ENCODE measurements at places on chromosomes 4 and X.

DNA sequence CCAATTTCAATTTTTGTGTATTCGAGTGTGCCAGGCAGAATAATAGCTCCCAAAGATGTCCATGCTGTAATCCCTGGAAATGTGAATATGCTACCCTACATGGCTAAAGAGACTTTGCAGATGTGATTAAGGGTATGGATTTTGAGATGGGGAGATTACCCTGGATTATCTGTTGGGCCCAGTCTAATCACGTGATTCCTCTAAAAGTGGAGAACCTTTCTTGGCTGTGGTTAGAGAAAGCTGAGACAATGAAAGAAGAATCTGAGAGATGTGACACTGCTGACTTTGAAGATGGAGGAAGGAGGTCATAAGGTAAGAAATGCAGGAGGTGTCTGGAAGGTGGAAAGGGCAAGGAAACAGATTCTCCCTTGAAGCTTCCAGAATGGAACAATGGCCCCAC, 503.5 kb upstream of the PITX2 start:
- DNase-seq = peak; percentile 12

- DNase-seq = no peak
Measured at GRCh38 chrX:29661290-29661689, 554.1 kb upstream of the MAGEB2 start.

- no peak for DNase-seq
Measured at GRCh38 chr4:106160560-106160959, 155.4 kb downstream of the TBCK start.

DNA sequence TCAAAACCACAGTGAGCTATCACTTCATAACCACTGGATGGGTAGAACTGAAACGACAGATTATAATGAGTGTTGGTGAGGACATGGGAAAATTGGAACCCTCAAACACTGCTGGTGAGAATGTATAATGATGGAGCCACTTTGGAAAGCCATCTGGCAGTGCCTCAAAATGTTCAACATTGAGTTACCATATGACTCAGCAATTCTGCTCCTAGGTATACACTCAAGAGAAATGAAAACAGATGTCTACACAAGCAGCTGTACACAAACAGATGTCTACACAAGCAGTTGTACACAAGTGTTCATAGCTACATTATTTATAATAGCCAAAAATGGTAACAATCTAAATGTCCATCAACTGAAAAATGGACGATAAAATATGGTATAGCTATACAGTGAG, 143.9 kb downstream of the PDGFRA start:
- DNase-seq = no peak

DNA sequence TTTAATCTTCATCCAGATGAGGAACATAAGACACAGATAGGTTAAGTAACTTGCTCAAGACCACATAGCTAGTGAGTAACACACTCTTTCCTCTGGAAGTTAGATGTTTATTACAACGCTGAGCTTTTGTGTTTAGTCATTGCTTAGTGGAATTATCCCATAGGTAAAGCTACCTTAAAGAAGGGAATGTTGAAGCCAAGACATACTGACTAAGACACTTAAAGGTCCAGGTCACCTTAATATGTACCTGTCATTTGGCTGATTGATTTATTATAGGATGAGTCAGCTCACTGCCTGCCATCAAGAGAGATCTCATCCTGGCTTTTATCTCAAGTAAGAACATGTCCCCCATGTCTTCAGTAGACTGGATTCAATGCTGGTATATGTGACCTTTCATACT, 53.4 kb downstream of the KDR start:
- no peak for DNase-seq

DNA sequence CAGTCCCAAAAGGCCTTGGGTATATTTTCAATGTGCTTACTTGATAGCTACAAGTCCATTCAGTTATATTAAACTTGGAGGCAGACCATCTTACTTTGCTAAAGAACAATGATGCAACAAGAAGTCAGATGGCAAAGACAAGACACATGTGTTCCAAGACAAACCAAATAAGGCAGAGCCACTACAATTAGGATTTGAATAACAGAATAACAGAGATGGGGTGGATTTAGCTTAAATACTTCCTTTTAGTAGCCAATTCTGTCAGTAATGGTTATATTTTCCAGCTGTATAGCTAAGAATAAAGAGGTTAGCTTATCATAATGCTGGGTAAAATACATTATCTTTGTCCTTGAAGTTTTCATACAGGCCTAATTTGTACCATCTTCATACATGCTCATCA, 37.7 kb upstream of the FRAS1 start:
- DNase-seq = no peak

- DNase-seq = no peak
Measured at GRCh38 chrX:41384051-41384705, 50.2 kb downstream of the DDX3X start.

DNA sequence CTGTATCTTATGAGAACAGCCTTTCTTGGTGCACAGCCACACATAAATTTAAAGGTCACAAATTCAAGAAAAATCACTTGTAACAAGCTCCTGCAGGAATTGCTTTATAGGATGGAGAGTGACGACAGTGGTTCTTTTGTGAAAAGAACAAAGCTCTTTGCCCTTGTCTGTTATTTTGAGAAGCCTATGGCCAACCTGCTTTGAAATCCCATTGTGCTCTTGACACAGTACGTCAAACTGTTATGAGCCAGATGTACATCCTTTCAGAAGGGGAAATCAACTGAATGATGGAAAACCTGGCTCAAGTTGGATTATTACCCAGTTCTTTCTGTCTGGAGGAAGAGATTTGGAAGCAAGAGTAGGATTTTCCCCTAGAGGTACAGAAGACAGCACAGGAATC, 1454.2 kb downstream of the ARAP2 start:
- DNase-seq = no peak

DNA sequence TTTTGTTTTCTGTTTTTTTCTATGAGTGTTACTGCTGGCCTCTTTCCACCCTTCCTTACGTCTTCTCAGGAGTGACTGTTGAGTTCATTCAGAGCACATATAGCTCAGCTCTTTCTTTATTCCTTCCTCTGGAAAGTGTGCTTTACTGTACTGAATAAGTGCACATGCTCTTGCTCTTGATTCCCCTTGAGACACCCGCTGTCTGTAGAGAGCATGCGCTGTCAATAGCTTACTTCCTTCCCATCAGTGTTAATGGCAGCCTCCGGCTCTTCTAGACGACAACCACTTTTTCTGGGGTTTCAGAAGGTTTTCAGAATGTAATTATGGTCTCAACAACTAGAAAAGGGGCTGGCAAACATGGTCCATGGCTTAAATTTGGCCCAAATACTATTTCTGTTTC, 504.9 kb downstream of the C4orf33 start:
- DNase-seq = no peak

DNA sequence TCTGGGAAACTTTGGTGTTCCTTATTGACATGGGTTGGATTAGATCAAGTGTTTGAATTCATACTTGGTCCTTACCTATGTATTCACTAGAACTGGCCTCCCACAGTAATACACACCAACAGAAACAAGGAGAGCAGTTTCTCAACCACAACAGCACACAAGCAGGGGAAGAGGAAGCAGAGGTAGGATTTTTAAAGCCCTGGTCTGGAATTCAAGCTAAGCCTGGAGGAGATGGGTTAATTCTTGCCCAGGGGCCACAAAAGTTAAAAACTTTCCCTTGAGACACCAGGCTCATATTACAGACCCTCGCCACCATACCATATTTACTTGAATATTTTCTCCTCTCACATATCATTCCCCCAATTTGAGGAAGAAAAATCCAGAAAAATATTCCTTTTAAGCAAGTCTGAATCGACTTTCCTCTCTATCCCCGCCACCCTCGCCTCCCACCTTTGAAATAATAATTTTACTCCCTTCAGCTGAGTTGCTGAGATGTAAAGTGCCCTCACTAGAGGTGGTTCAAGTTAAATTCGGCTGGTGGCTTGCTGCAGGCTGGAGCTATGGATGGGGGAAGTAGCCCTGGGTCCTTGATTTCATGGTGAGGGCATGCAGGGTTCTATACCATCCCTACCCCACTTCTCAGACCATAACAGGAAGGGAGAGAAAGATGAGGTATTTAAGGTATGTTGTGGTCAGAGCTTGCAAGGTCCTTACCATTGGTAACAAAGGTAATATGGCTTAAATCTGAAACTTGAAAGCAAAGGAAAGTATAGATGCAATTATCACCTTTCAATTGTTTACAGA, 440.2 kb downstream of the INPP4B start:
- DNase-seq = peak; percentile 2

- DNase-seq = no peak
Measured at GRCh38 chrX:135114392-135114791, 5.9 kb downstream of the ETDB start.

- DNase-seq = no peak
Measured at GRCh38 chr4:130043732-130044160, 947.8 kb downstream of the C4orf33 start.

GRCh38 chr4:8745826-8746225, 125.8 kb downstream of the HMX1 start:
- no peak for DNase-seq

Data from NCI-H82 (cell line).